ENCODE measurements at places on chromosomes 6 and 20.

DNA sequence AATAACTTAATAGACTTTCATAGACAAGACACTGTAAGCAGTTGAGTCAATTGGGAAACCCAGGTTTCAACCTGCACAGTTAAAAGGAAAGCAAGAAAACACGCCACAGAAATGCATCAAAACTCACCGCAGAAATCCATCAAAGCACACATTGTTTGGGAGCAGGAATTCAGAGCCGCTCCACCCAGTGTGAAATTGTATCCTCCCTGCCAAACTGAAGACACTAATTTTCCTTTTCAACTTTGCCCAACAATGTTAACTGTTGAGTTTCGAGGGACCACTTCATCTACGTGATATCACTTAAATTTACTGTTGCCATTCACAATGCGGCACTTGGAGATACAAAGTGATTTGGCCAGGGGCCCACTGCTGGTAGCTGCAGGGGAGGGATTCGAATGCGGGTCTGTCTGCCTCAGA, 92.7 kb downstream of the DACT2 start:
- DNase-seq = no peak

GRCh38 chr6:40654828-40655227, 67.7 kb upstream of the LRFN2 start:
- DNase-seq = no peak

DNA sequence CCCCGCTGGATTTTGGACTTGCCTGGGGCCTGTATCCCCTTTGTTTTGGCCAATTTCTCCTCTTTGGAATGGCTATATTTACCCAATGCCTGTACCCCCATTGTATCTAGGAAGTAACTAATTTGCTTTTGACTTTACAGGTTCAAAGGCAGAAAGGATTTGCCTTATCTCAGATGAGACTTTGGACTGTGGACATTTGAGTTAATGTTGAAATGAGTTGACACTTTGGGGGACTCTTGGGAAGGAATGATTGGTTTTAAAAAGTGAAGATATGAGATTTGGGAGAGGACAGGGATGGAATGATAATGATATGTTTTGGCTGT, 1220.3 kb upstream of the CITED2 start:
- DNase-seq = no peak

DNA sequence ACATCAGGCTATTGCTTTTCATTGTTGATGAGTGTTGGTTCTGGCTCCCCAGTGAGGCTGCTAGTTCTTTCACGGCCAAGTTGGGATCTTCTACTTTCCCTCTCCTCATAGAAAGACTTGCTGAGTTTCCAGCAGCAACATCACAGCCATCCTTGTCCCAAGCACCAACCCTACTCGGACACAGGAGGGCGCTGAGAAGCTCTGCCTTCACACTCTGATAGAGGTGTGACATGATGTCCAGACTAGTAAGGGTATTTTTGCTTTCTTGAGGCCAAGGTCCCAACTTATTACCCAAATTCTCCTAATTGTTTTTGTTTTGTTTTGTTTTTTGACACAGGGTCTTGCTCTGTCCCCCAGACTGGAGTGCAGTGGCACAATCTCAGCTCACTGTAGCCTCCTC, 3.0 kb upstream of the GCM1 start:
- DNase-seq = no peak

DNA sequence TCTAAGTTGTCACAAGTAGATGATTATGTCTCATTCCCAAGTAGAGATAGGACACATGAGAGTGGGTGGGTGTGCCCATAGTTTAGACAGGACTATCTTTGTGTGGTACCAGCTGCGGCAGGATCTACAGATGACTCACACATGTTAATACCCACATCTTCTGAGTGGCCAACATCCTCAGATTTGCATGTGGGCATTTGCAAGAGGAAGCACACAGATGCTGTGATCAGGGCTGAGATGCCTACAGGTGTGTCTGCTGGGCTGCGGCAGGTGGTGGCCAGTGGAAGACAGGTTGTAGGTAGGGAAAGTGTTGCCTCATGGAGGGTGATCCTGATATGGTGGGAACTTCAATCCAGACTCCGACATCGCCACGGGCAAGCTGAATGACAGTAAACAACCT, 50.8 kb downstream of the UTRN start:
- no peak for DNase-seq

GRCh38 chr20:58669287-58670006, 18.4 kb downstream of the STX16 start:
- DNase-seq = no peak

DNA sequence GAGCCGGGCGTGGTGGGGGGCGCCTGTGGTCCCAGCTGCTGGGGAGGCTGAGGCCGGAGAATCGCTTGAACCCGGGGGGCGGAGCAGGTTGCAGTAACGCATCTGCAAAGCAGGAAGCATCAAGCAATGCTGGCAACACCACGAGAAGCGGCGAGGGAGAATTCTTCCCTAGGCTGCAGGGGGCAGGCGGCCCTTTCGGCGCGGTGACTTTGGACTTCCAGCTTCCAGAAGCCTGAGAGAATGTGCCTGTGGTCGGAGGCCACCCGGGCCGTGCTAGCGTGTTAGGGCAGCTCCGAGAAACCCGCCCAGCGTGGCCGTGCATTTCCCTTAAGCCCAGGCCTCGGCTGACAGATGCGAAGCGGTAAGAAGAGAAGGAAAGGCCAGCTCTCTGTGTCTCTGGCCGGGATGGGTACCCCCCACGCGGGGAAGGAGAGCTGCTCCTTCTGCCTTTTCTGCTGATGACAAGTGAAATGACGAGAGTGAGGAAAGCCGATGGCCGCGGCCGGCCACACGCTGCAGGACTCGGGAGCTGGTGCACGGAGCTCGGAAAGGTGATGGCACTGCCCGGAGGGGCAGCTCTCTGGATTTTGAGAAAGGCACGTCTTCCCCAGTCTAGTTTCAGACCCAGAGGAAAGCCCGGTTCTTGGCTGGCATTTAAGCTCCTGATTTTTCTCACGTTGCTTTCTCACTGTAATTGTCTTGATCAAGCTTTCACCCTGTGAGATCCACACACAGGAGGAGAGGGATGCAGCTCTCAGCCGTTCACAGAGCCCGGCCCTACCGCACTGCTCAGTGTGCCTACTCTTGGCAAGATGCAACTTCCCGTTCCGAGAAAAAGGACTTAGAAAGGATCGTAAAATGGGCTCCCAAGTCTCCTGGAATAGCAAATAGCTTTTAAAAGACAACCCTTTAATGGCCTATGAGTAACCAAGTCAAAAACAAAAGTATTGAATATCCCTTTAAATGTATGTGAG, 68.3 kb upstream of the EXOC2 start:
- no peak for DNase-seq

- DNase-seq = no peak
These were observed 70.8 kb downstream of the EYA2 start for GRCh38 chr20:46965477-46965876.

GRCh38 chr6:53889365-53889764, 94.6 kb downstream of the LRRC1 start:
- no peak for DNase-seq

DNA sequence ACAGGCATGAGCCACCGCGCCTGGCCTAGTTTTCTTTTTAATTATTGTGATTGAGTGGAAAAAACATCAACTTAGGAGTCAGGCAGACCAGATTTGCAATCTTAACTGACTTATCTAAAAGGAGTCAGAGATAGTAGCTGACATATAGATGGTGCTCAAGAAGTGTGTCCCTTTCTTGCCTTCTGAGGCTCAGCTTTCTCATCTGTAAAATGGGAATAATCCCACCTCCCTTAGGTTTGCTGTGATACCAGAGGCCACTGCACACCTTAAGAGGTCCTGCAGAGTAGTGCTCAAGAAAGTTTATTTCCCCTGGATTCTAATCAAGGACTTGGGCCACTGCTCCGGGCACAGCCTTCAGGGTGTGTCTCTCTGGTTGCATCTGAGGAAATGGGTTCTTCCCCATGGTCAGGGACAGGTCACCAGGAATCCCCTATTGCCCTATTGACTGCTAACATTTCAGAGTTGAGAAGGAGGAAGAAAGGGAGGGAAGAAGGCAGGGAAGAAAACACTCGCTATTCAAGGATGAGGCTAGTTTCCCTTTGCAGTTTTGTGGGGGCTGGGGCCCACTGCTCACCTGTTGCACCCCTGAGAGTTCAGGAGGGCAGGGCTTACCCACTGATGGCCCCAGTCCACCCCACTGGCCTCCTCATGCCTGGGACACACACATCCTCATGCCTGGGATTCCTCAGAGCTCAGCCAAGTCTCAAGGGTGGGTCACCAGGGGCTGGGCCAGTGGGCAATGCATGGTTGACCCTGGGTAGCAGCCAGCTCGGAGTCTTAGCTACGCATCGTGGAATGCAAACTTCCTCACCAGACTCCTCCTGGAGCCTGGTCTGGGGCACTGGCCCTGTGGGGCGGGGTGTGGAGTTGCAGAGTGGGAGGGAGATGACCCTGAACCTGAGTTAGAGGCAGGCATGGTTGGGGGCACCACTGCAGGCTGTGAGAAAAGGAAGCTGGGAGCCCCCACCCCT, 21.2 kb downstream of the C6orf132 start:
- no peak for DNase-seq

DNA sequence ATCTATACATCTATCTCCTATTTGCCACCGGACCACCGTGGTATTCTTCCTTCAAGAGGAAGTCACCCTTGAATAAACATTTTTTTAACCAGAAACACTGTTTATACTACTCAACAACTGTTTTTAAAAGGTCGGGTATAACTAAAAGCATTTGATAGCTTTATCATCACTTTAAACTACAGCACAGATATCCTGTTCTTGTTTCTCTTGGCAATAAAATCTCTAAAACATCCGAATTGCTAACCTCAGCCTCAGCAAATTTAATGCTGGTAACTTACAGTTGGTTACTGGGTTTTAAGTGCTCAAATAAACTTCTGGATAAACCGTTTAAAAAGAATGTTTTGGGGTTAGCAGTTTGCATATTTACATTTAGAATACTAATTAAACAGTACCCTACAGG, 20.4 kb downstream of the ZUP1 start:
- no peak for DNase-seq

- no peak for DNase-seq
These were observed 135.9 kb downstream of the FUT9 start for GRCh38 chr6:96151707-96152106.

- no peak for DNase-seq
These were observed 564.4 kb downstream of the HAO1 start for GRCh38 chr20:7375905-7376304.

- no peak for DNase-seq
These were observed 73.5 kb downstream of the TNFRSF21 start for GRCh38 chr6:47235964-47236760.

DNA sequence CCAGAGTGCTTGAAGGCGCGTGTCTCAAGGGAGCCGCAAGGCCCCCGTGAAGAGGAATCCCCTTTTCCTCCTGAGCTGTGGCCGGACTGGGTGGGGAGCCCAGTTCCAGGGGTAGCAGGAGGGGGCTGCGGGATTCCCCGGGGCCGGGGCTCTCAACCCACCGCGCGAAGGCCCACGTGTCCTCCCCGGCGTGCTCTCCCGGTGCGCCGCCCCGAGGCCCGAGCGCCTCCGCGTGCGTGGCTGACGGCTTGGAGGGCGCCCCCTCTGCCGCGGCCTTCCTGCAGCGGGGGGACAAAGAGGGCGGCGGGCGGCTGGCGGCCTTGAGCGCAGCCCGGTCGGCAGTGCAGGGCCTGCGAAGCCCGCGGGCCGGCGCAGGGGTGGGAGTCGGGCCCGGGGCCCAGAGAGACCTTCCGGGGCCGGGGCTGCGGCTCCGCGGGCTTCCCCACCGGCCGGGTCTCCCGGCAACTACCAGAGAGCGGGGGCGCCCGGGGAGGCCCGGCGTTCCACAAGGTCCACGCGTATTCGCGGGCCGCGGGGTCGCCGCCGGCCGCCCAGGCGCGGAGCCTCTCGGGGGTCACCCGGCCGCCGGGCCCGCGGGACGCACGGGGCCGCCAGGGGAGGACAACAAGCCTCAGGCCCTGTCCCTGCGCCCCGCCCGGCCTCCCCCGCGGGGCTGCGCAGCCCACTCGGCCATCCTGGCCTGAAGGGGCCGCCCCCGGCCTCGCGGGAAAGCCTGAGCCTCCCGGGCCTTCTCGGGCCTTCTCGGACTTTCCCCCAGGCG, at the start of gene FAM217A:
Gene FAM217A, minus strand, starts transcription at position 447 of the 781 bp plus-strand sequence. CDS start 1,723 bp downstream, outside the sequence.
- DNase-seq = no peak

DNA sequence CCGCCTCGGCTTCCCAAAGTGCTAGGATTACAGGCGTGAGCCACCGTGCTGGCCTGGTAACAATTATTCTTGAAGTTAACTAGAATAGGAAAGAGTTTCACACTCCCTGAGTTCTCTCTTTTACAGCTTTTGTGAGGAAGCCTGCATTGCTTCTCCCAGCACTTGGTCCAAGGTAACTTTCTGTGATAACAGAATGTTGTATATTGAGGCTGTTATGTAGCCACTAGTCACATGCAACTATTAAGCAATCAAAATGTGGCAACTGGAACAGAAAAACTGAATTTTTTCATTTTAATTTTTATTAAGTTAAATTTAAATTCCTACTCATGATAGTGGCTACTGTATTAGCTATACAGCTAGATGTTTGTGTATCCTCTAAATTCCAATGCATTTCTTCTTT, 2.5 kb downstream of the TRIM38 start:
- no peak for DNase-seq

GRCh38 chr6:71533939-71534379, 245.3 kb downstream of the OGFRL1 start:
- DNase-seq = no peak

- DNase-seq = no peak
These were observed 78.2 kb upstream of the PTPRK start for GRCh38 chr6:128598571-128598970.

- DNase-seq = no peak
These were observed 61.9 kb upstream of the OPRM1 start for GRCh38 chr6:153976921-153977693.

DNA sequence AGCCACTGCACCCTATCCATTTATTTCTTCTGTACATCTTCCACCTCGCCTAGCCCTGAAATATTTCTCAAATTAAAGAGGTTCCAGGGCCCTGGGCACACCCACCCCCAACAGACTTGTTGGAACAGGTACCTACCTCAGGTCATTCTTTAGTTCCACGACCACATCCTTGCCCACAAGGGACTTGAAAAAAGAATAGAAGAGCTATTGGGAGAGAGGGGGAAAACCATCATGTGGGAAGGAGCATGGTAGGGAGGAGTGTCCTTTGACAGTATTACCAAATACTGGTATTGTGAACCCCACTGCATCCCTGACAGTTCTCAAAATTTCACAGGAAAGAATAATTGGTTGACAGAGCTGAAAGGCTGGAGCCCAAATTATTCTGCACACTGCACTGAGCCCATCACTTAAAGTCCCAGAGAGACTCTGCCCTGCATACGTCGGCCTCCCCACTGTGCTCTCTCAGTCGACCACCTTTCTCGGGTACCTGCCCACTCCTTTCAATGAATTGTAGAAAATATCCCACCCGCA, 762 bp downstream of the LSM2 start:
- DNase-seq = no peak

- DNase-seq = no peak
These were observed 37.4 kb downstream of the ERMARD start for GRCh38 chr6:169788809-169789145.

- DNase-seq = no peak
These were observed 15.4 kb downstream of the SPINT3 start for GRCh38 chr20:45500022-45500421.

DNA sequence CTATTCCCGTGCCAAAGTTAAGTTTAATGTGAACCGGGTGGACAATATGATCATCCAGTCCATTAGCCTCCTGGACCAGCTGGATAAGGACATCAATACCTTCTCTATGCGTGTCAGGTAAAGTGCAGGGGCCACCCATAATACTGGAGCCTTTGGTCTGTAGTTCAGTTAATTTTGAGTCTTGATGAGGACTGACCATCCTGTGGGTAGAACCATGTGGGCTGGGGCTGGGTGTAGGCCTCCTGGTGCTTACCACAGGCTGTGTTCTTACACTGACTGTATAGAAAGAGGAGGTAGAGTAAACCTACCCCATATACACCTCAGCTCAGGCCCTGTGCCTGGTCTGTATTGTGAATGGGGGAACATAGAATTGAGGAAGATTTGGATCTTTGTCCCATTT, 2.4 kb downstream of the NOP56 start:
- DNase-seq = no peak

GRCh38 chr20:2402271-2402980, 21.7 kb downstream of the TGM6 start:
- DNase-seq = no peak

Measured in GDM1 (cell line).